Activated naive CD8-positive, alpha-beta T cell treated with anti-CD3 and anti-CD28 coated beads, Interleukin-2, amount 10 ng/mL, durations not matched to agents 7 days and 5 days (primary cell): ENCODE measurements at places on chromosomes 6 and 20. TPM values are rescaled to one million over a fixed set of nuclear protein-coding genes. Genes with fewer than 3 reads are reported as not detected.

The CNKSR3 gene
- not detected for total RNA-seq

The LAMP5 gene
- total RNA-seq = not detected

The FAM83B gene
- not detected for total RNA-seq

The MROH8 gene
- total RNA-seq = 2.5 TPM

The TNFRSF6B gene
- not detected for total RNA-seq

- H3K27me3 ChIP-seq = peaks cover 9% of the 10 kb centered on the region
- H3K27ac ChIP-seq = no peak overlapping the region
- DNase-seq = no peak
- no peak overlapping the region for H3K4me3 ChIP-seq
- H3K36me3 ChIP-seq = no peaks in the 10 kb centered on the region
Observed at GRCh38 chr6:3324262-3324942, 65.7 kb downstream of the PSMG4 start.

GRCh38 chr20:32539817-32540675 is 45.1 kb downstream of the NOL4L start:
- peaks cover 54% of the 10 kb centered on the region for H3K4me1 ChIP-seq
- H3K36me3 ChIP-seq = peaks cover 6% of the 10 kb centered on the region
- no peaks in the 10 kb centered on the region for H3K27me3 ChIP-seq
- peak; percentile 71 for DNase-seq
- H3K4me3 ChIP-seq = peak overlapping the region; percentile 73
- H3K27ac ChIP-seq = peak overlapping the region; percentile 94

DNA sequence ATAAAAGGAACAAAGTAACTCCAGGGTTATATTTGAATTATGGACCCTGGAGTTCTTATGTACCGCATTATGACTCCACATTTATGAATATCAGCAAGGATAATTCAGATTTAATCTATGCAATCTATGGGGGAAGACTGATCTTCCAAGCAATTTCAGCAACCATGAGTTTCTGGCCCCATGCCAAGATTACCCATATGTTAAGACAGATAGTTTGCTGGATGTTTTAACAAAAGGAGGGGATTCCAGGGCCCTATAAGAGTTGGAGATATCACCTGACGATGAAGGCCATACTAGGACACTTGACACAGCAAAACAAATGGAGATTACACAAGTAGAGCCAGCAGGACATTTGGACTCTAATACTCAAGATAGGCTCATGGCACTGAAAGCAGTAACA is 45.9 kb upstream of the PLN start:
- no peaks in the 10 kb centered on the region for H3K27me3 ChIP-seq
- peaks cover 6% of the 10 kb centered on the region for H3K4me1 ChIP-seq
- no peak overlapping the region for H3K27ac ChIP-seq
- H3K4me3 ChIP-seq = no peak overlapping the region
- peaks cover 61% of the 10 kb centered on the region for H3K36me3 ChIP-seq

GRCh38 chr6:85995339-85996033 is 352.8 kb upstream of the SYNCRIP start:
- no peaks in the 10 kb centered on the region for H3K27me3 ChIP-seq
- H3K4me3 ChIP-seq = no peak overlapping the region
- no peak for DNase-seq
- H3K4me1 ChIP-seq = no peaks in the 10 kb centered on the region
- H3K27ac ChIP-seq = no peak overlapping the region

- H3K27ac ChIP-seq = no peak overlapping the region
- H3K27me3 ChIP-seq = peaks cover 3% of the 10 kb centered on the region
- no peak overlapping the region for H3K4me3 ChIP-seq
- no peaks in the 10 kb centered on the region for H3K36me3 ChIP-seq
- peaks cover 4% of the 10 kb centered on the region for H3K4me1 ChIP-seq
Observed at GRCh38 chr20:24648919-24649318, 179.5 kb downstream of the SYNDIG1 start.

GRCh38 chr20:38604873-38605303 is 3.3 kb downstream of the ARHGAP40 start:
- peaks cover 2% of the 10 kb centered on the region for H3K36me3 ChIP-seq
- H3K27me3 ChIP-seq = peaks cover 78% of the 10 kb centered on the region
- H3K4me3 ChIP-seq = no peak overlapping the region
- H3K4me1 ChIP-seq = peaks cover 7% of the 10 kb centered on the region
- DNase-seq = no peak

DNA sequence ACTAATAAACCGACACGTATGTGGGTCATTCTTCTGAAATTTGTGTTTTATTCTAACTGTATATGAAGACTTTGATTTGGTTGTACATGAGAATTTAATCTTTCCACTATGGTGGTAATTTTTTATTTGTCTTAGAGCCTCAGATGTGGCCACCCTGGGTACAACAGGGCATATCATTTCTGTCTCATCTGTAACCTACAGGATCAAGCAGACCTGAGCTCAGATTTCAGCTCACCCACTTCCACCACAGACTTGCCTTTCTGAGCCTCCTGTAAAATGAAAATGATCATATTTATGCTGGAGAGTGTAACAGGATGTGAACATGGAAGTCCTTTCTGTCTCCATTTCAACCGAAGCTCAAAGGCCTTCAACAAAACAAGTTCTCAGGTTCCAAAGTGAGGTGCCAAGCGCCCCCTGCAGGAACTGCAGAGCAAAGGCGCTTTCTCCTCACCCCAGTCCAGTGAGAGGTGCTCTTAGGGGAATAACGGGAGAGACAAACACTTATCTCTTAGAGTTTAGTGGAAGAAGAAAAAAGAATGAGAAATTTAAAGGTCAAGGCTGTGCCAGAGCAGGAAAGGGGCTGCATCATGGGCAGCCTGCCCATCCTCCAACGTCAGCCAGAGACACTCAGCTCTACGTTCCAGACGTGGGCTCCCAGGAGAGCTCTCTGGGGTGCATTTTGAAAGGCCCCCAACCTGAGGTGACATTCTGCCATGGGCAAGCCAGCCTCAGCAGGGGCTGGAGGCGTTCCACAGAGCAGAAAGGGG is 23.0 kb upstream of the CD24 start:
- no peak overlapping the region for H3K27ac ChIP-seq
- DNase-seq = peak; percentile 64
- no peaks in the 10 kb centered on the region for H3K27me3 ChIP-seq
- H3K4me3 ChIP-seq = no peak overlapping the region

- H3K4me3 ChIP-seq = no peak overlapping the region
- H3K4me1 ChIP-seq = no peaks in the 10 kb centered on the region
- H3K27ac ChIP-seq = no peak overlapping the region
Observed at GRCh38 chr6:19979059-19979458, 141.9 kb downstream of the ID4 start.

- peaks cover 7% of the 10 kb centered on the region for H3K27me3 ChIP-seq
- no peak overlapping the region for H3K4me3 ChIP-seq
- no peaks in the 10 kb centered on the region for H3K36me3 ChIP-seq
- H3K27ac ChIP-seq = no peak overlapping the region
- DNase-seq = no peak
Observed at GRCh38 chr20:2261046-2261485, 34.7 kb upstream of the TGM3 start.
